ENCODE measurements at places on chromosomes 12 and 14. TPM values are rescaled to one million over a fixed set of nuclear protein-coding genes. Genes with fewer than 3 reads are reported as not detected.

DNA sequence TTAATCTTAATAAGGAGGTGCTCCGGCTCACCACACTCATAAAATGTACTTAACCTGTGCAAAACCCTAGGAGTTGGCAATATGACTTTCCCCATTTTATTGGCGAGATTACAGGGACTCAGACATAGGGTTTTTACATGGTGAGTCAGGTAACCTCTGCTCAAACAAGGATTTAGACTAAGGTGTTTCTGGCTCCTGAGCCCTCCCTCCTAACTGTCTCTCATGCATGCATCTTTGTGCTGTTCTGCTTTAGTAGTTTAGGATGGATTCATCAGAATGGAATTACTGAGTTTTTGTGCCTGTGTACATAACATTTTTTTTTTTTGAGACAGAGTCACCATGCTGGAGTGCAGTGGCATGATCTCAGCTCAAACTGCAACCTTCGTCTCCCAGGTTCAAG is 993.3 kb upstream of the TMEM132C start:
- DNase-seq: no peak

DNA sequence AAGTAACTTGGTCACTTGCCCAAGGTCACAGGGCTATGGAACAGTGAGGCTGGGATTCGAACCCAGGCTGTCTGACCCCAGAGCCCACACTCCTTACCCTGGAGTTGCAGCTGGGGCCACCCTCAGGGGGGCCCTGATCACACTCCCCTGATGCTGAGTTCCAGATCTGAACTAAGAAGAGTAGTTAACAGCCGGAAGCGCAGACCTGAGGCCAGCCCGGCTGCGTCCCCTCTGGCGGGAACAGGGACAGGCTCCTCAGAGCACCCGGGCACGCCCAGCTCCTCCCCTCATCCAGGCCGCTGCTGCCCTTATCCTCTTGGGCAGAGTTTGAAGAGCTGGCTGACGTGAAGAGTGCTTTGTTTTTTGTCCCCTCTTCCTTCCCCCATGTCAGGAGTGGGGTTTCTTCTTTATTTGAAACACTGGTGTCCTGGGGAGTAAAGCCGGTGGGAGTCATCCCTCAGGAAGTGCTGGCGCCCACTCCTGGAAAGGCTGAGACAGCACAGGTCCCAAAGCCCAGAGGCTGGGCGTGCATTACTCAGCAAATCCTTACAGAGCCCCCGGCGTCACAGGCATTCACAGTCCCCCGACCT is 8.7 kb downstream of the PHB2 start:
- no peak for DNase-seq

GRCh38 chr14:104318558-104319490 is 180.4 kb downstream of the KIF26A start:
- DNase-seq: no peak

GRCh38 chr12:19033244-19033643 is 96.3 kb upstream of the PLEKHA5 start:
- DNase-seq: no peak

DNA sequence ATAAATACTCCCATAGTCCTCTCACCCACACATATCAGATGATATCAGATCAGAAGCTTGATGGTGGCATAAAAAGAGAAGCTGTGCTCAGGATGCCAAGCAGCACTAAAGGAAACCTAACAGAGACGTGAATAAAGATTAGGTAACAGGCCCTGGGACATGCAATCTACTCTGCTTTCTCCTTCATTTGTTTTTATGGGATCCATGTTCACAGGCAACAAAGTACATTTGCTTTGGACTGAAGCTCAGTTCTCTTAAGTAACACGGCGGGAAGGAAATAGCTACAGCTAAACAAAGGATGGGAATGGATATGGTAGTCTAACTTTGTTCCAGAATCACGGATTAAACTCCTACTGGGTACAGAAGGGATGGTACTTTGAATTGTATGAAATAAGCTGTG is 119.5 kb downstream of the TTC7B start:
- no peak for DNase-seq

DNA sequence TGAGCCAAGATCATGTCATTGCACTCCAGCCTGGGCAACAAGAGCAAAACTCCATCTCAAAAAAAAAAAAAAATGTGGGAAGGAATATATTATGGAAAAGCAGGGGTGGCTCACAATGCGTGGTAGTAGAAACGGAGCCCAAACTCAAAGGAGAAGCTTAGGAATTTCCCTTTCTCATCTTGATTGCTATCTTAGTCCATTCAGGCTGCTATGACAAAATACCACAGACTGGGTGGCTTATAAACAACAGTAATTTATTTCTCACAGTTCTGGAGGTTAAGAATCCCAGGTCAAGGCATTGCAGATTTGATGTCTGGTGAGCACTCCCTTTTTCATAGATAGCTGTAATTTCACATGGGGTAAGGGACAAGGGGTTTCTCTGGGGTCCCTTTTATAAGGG is 153.8 kb upstream of the KRR1 start:
- DNase-seq: no peak

GRCh38 chr12:80684077-80684495 is 23.3 kb upstream of the MYF6 start:
- DNase-seq: no peak

- DNase-seq: no peak
Observed at GRCh38 chr12:116709768-116710167, 28.1 kb downstream of the SPRING1 start.

DNA sequence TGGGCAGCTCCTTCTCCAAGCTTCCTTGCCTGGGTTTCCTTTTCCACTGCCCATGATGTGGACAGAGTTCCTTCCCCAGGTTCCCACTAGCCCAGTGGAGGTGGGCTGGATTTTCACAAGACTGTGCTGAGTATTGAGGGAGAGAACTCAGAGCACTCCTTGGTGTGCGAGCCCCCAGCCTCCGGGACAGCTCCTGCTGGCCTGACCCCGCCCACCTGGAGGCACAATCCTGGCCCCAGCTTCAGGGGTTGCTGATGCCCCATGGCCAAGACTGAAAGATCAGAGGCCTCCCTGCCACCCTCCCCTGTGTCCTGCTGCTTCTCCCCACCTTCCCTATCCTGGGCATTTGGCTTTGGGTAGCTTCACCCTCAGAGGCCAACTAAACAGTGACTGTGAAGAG is 7.7 kb downstream of the KCNH3 start:
- no peak for DNase-seq

GRCh38 chr12:47615711-47616110 is 90.1 kb downstream of the RPAP3 start:
- DNase-seq: no peak

GRCh38 chr12:66669541-66669940 is 9.3 kb downstream of the GRIP1 start:
- DNase-seq: no peak

GRCh38 chr12:98371419-98371818 is 144.0 kb upstream of the TMPO start:
- DNase-seq: no peak

DNA sequence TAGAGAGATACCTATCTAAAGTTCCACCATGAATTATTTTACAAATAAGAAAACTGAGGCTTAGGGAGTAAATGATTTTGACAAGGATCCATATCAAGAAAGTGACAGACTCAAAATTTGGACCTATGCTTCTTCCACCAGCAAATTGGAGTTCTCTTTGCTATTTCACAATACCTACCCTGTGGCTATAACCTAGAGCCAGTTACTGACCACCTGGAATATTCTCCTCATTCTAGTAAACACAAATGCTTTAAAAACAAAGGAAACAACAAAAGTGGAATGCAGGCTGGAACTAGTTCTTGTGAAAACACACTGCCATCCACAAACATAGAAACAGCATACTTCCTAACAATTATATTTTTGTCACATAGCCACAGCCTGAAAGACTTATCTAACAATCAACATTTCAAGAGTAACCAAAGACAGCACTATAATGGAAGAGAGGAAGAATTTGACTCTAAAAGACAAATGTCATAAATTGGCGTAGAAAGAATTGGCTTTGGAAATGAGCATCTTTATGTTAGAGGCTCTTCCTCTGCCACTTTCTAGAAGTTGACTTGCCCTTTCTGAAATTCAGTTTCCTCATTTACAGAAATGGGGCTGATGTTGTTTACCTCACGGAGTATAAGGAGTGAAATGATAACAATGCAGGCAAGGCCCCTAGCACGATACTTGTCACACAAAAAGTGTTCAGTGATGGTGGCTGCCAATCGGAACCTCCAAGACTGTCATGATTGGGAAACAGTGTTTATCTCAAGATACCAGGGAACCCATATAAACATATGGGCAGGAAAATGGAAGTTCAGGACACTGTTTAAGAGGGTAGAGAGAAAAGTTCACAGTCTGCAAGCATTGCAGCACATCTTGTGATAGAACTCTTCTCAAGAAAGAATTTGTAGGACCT is 138.6 kb upstream of the LGR5 start:
- DNase-seq: no peak

GRCh38 chr12:124952801-124953200 is 36.1 kb downstream of the DHX37 start:
- no peak for DNase-seq

DNA sequence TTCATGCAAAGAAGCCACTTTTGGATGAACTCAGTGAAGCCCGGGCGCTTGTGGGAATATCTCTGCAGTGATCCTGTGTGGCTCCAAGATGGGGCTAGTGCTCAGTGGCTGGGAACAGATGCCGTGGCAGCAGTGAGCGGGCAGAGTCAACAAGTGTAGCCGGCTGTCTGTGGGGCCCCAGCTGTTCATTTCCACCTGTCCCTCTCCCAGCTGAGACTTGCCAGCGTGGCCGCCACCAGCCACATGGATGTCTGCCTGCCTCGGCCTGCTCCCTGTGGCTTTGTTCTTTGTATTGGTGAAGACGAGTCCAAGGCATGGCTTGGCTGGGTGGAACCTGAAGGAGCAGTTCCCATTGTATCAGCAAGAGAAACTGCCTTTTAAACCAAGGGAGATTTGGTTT is 77.3 kb downstream of the NOS1 start:
- no peak for DNase-seq

- DNase-seq: no peak
Observed at GRCh38 chr12:12126551-12126950, 55.8 kb downstream of the BCL2L14 start.

DNA sequence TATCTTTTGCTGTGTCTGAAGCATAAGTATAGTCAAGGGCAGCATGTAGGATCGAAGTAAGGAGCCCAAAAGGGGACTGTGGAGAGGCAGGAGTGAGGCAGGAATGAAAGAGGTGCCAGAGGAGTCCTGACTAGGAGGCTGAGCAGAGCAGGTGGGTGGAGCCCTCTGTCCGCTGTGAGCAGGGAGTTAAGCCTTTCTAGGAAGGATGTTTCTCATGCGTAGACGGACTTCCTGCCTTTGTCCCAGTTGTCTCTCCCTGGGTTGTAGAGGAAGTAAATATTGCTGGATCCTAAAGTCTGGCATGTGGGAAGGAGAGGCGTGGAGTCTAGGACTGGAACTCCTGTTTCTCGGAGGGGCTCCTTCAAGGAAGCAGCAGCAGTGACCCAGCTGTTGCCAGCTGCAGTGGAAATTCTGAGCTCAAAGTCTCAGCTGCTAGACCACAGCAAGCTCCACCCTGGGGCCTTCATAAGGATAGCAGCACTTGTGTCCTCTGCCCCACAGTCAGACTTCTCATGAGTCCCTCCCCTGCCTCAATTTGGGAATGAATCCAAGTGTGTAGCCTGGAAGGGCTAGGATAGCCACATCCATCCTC is 44.0 kb downstream of the RBMS2 start:
- no peak for DNase-seq

- no peak for DNase-seq
Observed at GRCh38 chr12:122137229-122137628, 36.8 kb downstream of the IL31 start.

DNA sequence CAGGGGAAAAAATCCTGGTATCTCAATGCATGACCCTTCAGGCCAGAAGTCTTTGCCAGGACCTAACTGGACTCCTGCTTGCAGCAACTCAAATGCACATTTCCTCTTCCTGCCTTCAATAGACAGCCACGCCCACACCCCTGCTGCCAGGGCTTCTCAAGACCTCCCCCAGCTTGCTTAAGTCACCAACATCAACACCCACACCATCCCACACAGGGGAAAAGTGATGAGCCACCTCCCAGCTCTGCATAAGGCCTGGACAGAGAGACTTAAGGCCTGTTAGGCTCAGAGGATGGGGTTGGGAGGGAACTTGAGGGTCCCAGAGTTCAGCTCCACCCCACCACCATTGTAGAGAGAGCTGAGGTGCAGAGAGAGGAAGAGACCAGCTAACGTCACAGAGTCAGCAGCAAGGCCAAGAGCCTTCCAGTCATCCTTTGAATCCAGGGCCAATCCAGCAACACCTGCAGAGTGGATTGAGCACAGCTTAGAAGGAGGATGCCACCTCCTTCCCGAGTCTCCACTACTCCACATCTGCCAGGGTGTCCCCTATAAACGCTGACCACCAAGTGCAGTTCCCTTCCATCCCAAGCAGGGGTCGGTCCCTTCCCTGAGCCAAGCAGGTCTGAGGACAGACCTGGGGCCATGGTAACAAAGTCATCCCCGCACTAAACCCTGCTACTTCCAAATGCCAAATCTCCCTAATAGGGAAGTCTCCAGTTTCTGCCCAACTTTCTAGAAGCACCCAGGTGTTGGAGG is 50.0 kb downstream of the KDM2B start:
- peak; percentile 24 for DNase-seq

DNA sequence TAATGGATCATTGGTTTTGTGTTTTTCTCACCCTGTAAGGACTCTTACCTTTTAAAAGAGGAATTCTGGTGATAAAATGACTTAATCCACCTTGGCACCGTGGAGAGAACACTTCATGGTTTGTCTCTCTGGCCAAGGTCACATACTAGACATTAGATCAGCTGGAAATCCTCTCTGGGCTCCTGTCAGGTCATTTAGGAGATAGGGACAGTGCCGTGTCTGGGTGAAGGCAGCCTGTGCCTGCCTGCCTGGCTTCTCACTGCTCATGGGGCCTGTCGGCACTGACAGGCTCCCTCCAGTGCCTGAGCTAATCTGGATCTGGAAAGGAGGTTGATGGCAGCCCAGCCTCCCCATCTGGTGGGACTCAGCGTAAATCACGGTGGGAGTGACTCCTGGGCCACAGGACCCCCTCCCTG is 5.7 kb downstream of the CRADD start:
- no peak for DNase-seq

DNA sequence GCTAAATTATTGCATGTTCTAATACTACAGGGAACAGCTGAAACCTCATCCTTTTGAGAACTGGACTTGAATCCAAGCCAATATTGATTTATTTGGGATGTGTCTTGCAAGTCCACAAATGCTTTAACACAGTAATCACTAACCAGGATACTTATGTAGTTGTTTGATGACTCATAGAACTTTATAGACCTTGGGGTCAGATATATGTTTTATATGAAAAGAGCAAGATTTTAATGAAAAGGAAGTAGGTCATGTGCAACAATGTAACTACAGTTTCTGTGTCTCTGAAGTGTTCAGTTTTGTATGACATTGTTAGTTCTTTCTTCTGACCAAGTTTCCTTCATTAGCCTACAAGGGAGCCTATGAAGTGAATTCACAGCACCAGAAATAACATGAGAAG is 352.0 kb downstream of the ZFP36L1 start:
- no peak for DNase-seq

The REM2 gene
- 1.7 TPM for total RNA-seq

The TSPAN11 gene
- 4.8 TPM for total RNA-seq

The LRTM2 gene
- total RNA-seq: 4.5 TPM

The CD163L1 gene
- total RNA-seq: 1.7 TPM

The WASHC4 gene
- 103 TPM for total RNA-seq

The ITPK1 gene
- 24.3 TPM for total RNA-seq

The DAO gene
- not detected for total RNA-seq

The ITGB7 gene
- total RNA-seq: not detected

The COX6A1 gene
- total RNA-seq: 367 TPM

Measured in occipital lobe (tissue), 3 donors.